HL-60 (cell line): ENCODE measurements at places on chromosomes 1 and 21.

DNA sequence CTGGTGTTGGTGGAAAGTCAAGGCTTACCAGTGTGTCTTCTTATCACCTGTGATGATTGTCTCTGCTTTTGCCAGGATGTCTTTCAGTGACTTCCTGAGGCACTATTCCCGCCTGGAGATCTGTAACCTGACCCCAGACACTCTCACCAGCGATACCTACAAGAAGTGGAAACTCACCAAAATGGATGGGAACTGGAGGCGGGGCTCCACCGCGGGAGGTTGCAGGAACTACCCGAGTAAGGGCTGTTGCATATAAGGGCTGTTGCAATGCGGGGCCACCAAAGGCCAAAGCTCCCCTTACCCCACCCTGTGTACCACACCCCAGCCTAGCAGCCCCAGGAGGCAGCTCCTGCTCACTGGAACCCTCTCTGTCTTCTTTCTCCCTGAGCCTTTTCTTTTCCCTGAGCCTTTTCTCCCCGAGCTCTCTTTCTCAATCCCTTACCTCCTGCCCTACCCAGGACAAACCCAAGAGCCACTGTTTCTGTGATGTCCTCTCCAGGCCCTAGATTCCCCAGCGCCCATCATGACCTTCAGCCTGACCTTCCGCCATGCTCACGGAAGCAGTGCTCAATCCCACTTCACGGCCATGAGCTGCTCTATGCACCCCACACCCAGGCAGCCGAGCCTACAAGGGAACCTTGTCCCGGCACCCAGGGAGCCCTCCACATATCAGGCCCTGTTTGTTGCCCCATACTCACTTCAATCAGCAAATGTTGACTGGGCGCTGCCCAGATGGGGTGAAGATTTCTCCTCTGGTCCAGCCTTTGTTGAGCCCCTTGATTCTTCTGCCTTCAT, 40.6 kb downstream of the CAPN2 start:
- peak; percentile 63 for DNase-seq

DNA sequence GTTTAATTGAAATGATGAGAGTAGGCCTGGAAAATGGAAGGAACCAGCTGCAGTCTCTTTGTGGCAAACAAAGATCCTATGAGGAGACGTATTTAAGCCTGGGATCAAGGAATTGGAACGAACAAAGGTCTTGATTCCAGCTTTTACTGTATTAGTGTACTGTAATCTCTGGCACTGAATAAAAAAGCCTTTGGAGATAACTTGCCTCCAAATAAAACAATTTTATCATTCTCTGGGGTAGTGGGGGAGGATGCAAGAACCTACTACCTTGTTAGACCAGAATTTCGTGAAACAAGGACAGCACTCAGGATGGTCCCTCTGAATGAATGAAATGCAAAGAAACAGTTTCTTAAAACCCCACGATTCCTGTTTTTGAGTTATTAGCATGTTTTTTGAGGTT, 134.2 kb downstream of the RWDD3 start:
- DNase-seq: no peak

DNA sequence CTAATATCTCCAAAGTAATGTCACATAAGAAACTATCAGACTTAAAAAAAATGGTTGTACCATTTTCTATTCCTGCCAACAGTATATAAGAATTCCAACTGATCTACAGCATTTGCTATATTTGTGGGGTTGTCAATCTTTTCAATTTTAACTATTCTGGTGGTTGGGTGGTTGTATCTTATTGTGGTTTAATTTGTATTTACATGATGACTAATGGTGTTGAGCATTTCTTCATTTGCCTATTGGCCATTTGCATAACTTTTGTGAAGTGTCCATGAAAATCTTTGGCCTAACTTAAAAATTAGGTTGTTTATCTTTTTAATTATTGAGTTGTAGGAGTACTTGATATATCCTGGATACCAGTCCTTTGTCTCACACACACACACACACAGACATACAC, 26.2 kb upstream of the LRP8 start:
- DNase-seq: no peak

DNA sequence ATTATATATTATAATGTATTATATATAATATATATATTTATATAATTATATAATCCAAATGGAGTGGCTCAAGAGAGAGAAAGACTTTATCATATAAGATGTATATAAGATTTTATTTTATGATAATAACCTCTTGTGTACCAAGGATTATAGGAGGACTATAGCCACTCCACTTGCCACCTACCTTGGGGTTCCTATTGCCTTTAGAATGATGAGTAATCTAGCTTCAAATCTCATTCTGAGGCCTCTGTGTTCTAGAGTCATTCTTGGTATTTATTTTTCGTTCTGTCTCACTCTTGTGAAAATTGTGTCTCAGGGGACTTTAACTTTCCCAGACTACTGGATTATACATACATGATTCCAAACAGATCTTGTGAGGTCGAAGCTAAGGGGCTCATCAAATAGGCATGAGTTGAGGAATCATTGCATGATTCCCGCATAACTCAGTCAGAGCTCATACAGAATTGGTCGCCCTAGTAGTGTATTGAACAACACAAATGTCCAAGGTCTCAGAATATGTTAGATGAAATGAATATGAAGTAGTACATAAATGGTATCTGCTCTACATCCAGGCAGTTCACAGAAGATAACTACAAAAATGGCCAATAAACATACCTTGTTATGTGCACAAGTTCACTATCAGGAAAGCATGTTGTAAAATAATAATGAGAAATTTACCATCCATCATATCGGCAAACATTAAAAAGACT, 159.5 kb upstream of the RNPC3 start:
- no peak for DNase-seq

GRCh38 chr21:41737651-41738324, 29.1 kb downstream of the RIPK4 start:
- no peak for DNase-seq

DNA sequence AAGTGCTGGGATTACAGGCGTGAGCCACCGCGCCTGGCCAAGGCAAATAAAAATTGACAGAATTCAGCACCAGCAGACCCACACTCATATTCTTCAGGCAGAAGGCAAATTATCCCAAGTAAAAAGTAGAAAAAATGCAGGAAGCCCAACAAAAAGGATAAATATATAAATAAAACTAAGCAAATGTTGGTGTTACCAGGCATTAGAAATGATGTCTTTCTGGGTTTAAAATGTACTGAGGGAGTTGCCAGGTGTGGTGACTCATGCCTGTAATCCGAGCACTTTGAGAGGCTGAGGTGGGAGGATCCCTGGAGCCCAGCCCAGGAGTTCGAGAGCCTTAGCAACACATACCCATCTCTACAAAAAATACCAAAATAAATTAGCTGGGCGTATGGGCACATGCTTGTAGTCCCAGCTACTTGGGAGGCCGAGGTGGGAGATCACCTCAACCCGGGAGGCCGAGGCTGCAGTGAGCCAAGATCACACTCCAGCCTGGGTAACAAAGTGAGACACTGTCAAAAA, 6.3 kb downstream of the INTS11 start:
- DNase-seq: no peak

GRCh38 chr1:49085079-49085478, 308.4 kb upstream of the BEND5 start:
- DNase-seq: no peak

- DNase-seq: peak; percentile 91
Observed at GRCh38 chr1:33433509-33434362, 2.8 kb upstream of the PHC2 start.

GRCh38 chr1:1084372-1085170, 10.5 kb upstream of the RNF223 start:
- DNase-seq: no peak

- DNase-seq: no peak
Observed at GRCh38 chr1:43942411-43942810, 4.3 kb upstream of the IPO13 start.

DNA sequence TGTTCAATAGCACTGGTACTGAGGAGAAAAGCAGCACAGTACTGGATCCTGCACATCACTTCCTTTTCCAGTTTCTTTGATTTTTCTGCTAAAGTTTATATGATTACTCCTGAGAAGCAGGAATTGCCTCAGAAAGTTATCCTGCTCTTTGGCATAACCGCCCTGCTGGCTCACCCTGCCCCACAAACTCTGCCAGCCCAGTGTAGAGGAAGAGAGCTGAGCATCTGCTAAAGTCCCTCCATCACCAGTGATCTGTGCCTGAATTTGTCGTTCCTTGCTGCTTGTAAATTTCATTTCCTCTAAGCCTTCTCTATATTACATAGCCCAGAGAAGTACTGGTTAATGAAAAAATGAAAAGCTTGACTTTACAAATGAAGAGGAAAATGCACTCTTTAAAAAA, 87.0 kb upstream of the C1orf21 start:
- no peak for DNase-seq

DNA sequence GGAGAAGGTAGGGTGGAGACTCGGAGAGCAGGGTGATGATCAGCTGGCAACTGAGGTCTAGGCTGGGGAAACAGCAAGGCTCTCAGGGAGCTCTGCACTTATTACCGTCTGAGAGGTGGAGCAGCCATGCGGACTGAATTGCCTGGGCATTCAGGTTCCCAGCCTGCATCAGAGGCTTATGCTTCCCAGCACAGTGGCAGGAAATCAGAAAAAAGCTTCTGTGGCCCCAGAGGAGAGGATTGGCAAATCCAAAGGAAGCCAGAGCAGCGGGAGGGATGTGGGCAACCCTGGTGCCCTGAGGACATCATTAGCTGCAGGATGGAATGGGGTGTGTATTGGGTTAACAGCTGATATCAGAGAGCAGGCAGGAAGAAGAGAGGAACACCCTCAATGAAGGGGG, 374.1 kb upstream of the POU3F1 start:
- no peak for DNase-seq

GRCh38 chr1:116686723-116687352, 19.3 kb upstream of the IGSF3 start:
- DNase-seq: no peak

- DNase-seq: no peak
Observed at GRCh38 chr1:29690156-29690555, 453.8 kb downstream of the PTPRU start.

- no peak for DNase-seq
Observed at GRCh38 chr1:209356976-209357377, 226.5 kb upstream of the CAMK1G start.

DNA sequence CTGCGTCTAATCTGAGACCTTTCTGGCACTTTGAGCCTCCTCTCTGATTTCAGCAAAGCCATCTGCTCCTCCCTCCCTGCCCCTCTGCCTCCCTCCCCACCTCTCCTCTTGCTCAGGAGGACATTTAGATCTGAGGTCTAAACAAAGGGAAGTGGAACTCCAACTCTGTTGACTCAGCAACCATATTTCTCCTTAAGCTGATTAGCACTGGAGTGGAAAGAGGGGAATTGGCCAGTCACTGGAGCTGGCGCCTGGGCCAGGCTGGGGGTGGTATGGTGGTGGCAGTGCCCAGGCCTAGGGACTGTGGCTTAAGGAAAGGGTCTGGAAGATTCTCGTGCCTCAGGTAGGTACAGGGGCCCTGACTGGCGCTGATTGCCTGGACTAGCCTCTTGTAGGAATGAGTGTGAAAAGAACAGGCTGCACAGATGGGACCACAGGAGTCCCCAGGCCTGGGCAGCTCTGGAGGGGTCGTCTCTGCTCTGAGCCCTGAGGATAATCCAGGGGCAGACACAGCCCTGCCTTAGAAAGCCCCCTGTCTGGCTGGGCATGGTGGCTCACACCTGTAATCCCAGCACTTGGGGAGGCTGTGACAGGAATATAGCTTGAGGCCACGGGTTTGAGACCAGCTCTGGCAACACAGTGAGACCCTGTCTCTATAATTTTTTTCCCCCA, 11.9 kb downstream of the SH2D2A start:
- peak; percentile 47 for DNase-seq

DNA sequence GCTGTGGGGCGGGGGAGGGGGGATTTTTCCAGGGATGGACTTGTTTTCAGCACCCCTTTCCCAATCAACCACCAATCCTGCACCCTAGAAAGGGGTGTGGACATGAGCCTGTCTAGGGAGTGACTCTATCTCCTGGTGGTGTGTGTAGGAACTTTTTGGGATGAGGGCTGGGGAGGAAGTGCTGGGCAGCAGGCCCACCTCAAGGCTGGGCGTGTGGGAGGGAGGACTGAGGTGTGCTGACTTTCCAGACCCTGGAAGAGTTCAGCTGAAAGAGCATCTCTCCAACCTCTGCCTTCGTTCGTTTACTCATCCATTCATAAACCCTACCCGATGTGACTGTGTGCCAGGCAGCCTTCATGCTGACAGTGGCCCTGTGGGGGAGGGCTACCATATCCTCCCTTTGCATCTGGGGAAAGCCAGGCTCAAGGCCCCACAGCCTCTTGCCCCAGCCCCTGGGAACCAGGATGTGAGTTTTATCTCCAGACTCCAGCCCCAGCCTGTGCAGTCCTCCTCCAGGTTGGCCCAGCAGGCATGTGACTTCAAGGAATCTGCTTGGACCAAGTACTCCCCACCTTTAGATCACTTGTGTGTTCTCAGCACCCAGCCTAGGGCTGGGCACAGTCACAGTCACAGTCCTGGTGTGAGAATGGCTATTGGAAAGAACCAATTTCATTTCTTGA, 6.7 kb downstream of the KNCN start:
- DNase-seq: no peak

DNA sequence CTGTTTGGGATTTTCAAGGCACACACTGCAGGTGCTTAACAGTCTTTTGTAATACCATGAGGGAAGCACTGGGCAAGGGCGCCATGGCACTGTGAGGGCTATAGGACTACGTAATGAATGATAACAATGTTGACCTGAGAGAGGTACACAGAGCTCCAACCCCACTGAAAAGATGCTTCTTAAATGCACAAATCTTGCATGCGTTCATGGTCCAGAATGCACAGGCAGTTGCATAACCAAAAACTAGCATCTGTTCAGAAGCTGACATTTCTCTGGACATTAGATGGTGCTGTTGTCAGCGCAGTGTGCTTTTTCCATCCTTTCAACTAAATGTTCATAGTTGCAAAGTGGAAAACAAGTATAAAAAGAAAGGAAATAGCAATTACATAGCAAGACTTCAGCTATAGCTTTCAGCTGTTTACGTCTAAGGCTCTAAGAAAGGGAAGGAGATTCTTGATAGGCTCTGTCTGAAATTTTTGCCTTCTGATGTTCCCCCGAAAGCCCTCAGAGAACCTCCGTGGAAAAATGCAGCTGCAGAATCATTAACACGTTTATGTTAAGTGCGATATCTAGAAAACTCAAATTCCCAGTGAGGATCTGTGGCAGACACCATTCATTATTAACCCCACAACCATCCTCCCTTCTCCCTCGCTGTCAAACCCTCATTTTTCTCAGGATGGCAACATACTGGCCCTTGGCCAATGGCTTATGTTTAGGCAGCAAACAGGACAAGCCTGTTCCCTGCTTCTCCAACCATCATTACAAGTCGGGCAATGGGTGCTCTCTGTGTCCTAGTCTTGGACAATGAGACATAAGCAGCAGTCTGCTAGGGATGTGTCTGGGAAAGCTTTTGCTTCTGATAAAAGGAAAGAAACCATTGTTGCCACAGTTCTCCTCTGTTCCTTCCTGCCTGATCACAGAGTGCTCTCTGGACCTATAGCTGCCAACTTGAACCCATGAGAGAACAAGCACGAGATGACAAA, 8.2 kb upstream of the TARBP1 start:
- peak; percentile 44 for DNase-seq

GRCh38 chr1:116273042-116273783, 99.8 kb upstream of the ATP1A1 start:
- no peak for DNase-seq

GRCh38 chr21:39381009-39381408, 32.1 kb upstream of the HMGN1 start:
- no peak for DNase-seq
